Lower lobe of right lung (tissue), 2 donors: ENCODE measurements at places on chromosomes 7 and 10. TPM values are rescaled to one million over a fixed set of nuclear protein-coding genes. Genes with fewer than 3 reads are reported as not detected.

TUBB8 gene
- total RNA-seq: 0.38 TPM

OPN1SW gene
- not detected for total RNA-seq

CALHM1 gene
- total RNA-seq: 0.15 TPM

HKDC1 gene
- 5.9 TPM for total RNA-seq

RAMP3 gene
- total RNA-seq: 183 TPM

FKBP9 gene
- 104 TPM for total RNA-seq

SEMA3E gene
- 8.8 TPM for total RNA-seq

CALD1 gene
- total RNA-seq: 140 TPM

POLR2J2 gene
- 14.8 TPM for total RNA-seq

AKR1D1 gene
- total RNA-seq: not detected

CPEB3 gene
- total RNA-seq: 6.9 TPM

TAS2R4 gene
- total RNA-seq: 2.0 TPM

C10orf105 gene
- total RNA-seq: 0.32 TPM

DNAH11 gene
- 8.9 TPM for total RNA-seq

SLK gene
- total RNA-seq: 45.5 TPM

TSPAN15 gene
- total RNA-seq: 46.1 TPM

FIS1 gene
- 133 TPM for total RNA-seq

MAGI2 gene
- total RNA-seq: 15.3 TPM

SUN3 gene
- total RNA-seq: not detected

ZNF862 gene
- total RNA-seq: 20.7 TPM

CALML3 gene
- not detected for total RNA-seq

NPSR1 gene
- total RNA-seq: not detected

OIT3 gene
- total RNA-seq: 0.18 TPM

DDX50 gene
- 29.3 TPM for total RNA-seq

AOAH gene
- total RNA-seq: 29.2 TPM

ADAMTS14 gene
- 0.53 TPM for total RNA-seq

AOC1 gene
- 1.7 TPM for total RNA-seq

KCNIP2 gene
- 3.7 TPM for total RNA-seq

VSIR gene
- total RNA-seq: 117 TPM

SPDYE5 gene
- total RNA-seq: not detected

ARL3 gene
- total RNA-seq: 7.3 TPM

NKX2-3 gene
- total RNA-seq: not detected

MUC3A gene
- total RNA-seq: 1.7 TPM

PIP gene
- 12.6 TPM for total RNA-seq

EZH2 gene
- total RNA-seq: 3.5 TPM

CNNM1 gene
- total RNA-seq: 0.35 TPM

MACC1 gene
- total RNA-seq: 24.7 TPM

AKR1B1 gene
- 109 TPM for total RNA-seq

TEX36 gene
- total RNA-seq: not detected

PIK3CG gene
- 14.9 TPM for total RNA-seq

VPS37D gene
- total RNA-seq: 1.3 TPM
